ENCODE measurements at places on chromosomes 6 and 20. TPM values are rescaled to one million over a fixed set of nuclear protein-coding genes. Genes with fewer than 3 reads are reported as not detected.

DNA sequence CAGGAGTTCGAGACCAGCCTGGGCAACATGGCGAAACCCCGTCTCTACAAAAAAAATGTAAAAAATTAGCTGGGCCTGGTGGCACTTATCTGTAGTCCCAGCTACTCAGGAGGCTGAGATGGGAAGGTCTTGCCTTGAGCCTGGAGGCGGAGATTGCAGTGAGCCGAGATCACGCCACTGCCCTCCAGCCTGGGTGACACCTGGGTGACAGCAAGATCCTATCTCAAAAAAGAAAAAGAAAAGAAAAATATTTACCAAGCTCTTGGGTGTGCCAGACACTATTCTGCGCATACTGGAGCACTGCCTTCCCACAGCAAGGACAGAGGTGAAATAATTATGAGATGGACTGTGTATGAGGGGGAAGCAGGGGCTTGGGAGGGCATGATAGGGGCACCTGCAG, 19.6 kb downstream of the POFUT1 start:
- DNase-seq, result no peak
- no peak overlapping the region for H3K4me3 ChIP-seq

DNA sequence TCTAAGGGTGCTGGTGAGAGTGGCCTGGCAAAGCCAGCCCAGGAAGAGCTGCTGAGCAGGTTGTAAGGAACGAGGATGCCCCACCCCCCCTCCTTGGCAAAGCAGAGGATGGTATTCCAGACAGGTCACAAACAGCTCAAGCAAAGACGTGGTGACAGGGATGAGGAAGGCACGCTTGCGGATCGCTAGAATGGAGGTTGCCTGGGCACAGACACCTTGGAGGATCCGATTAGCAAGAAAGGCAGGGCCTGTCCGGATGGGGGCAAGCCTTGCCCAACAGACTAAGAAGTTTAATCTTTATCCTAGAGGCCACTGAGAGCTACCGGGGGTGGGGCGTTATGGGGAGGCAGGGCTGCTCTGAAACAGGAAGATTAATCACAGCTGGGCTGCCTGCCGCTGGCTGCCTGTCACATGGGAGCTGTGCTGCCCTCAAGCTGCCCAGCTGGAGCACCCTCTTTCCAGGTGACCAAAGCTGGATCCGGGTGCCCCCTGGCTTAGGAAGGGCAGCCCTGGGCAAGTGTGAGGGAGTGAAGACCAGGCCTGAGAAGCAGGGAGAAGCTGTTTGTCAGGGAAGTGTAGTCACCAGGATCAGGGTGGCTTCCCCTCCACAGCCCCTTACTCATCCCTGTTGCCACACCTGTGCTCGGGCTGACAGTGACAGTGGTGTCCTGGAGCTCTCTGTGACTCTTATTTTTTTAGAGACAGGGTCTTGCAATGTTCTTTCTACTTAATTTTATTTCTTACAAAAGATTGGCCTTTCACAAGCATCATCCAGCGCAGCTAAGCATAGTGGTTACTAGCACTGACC, 9.1 kb upstream of the MAPK13 start:
- H3K27ac ChIP-seq, result no peak overlapping the region
- H3K4me3 ChIP-seq, result no peak overlapping the region
- no peaks in the 10 kb centered on the region for H3K27me3 ChIP-seq
- peaks cover 8% of the 10 kb centered on the region for H3K4me1 ChIP-seq

- H3K4me1 ChIP-seq, result no peaks in the 10 kb centered on the region
- no peak overlapping the region for H3K4me3 ChIP-seq
- H3K27me3 ChIP-seq, result no peaks in the 10 kb centered on the region
- no peak overlapping the region for H3K27ac ChIP-seq
- no peaks in the 10 kb centered on the region for H3K36me3 ChIP-seq
These were observed 10.7 kb downstream of the SLC22A23 start for GRCh38 chr6:3446184-3446583.

Gene CTCFL
- total RNA-seq, result 0.05 TPM

Data from Panc1 (cell line).